Bronchus fibroblast of lung (primary cell): ENCODE measurements at places on chromosomes 12 and 14. TPM values are rescaled to one million over a fixed set of nuclear protein-coding genes. Genes with fewer than 3 reads are reported as not detected.

The HSPB8 gene
- total RNA-seq = 4.5 and 5.6 TPM in 2 replicates

The KITLG gene
- total RNA-seq = 20.2 and 22.4 TPM in 2 replicates

The BDKRB2 gene
- 9.2 and 9.5 TPM in 2 replicates for total RNA-seq

The SPRING1 gene
- 22.2 and 23.9 TPM in 2 replicates for total RNA-seq

The IL22 gene
- total RNA-seq = not detected in 2 replicates

The ENDOU gene
- not detected in 2 replicates for total RNA-seq

The SIX4 gene
- 21.0 and 23.5 TPM in 2 replicates for total RNA-seq

The DIO3 gene
- not detected in 2 replicates for total RNA-seq

The SLC25A47 gene
- not detected in 2 replicates for total RNA-seq

The ETFRF1 gene
- 15.5 and 18.5 TPM in 2 replicates for total RNA-seq

The SERPINA12 gene
- total RNA-seq = not detected in 2 replicates

The TAS2R30 gene
- under 0.01 TPM in 1 of 2 replicates, not detected in the other for total RNA-seq

The RFLNA gene
- total RNA-seq = 0.34 and 0.59 TPM in 2 replicates

The KRT5 gene
- 0.17 TPM in 1 of 2 replicates, not detected in the other for total RNA-seq

The LRTM2 gene
- not detected in 2 replicates for total RNA-seq

The OVCH1 gene
- not detected in 2 replicates for total RNA-seq

The MYRFL gene
- total RNA-seq = not detected in 2 replicates

The ACRBP gene
- total RNA-seq = 0.89 and 1.0 TPM in 2 replicates

The SLCO1B1 gene
- total RNA-seq = not detected in 2 replicates

The DTX3 gene
- total RNA-seq = 21.0 and 22.1 TPM in 2 replicates

The SSTR1 gene
- 0.84 and 1.0 TPM in 2 replicates for total RNA-seq

The ANKRD33 gene
- under 0.01 TPM in 1 of 2 replicates, not detected in the other for total RNA-seq

The KRT1 gene
- total RNA-seq = not detected in 2 replicates

The ADCY4 gene
- 0.15 and 0.17 TPM in 2 replicates for total RNA-seq

The ACOT6 gene
- not detected in 2 replicates for total RNA-seq

The OAS2 gene
- not detected in 2 replicates for total RNA-seq

The TEAD4 gene
- total RNA-seq = 30.4 and 35.1 TPM in 2 replicates

The TMEM179 gene
- 0.30 TPM in 1 of 2 replicates, not detected in the other for total RNA-seq

The MMP17 gene
- 10.3 and 12.1 TPM in 2 replicates for total RNA-seq

The TNFAIP2 gene
- total RNA-seq = 32.4 and 36.6 TPM in 2 replicates

The TRHDE gene
- 12.5 and 12.8 TPM in 2 replicates for total RNA-seq

The NOVA1 gene
- 1.0 and 1.7 TPM in 2 replicates for total RNA-seq

The APOF gene
- not detected in 2 replicates for total RNA-seq

The AKAP5 gene
- total RNA-seq = 0.15 and 0.17 TPM in 2 replicates

The RNU4-1 gene
- under 0.01 TPM in 2 replicates for total RNA-seq

The DPPA3 gene
- not detected in 2 replicates for total RNA-seq

The EPYC gene
- 0.67 TPM in 1 of 2 replicates, not detected in the other for total RNA-seq

The SLC17A8 gene
- not detected in 2 replicates for total RNA-seq

The FAM186B gene
- total RNA-seq = under 0.01 and 0.34 TPM in 2 replicates

The KRT6C gene
- not detected in 2 replicates for total RNA-seq

The ABHD12B gene
- total RNA-seq = under 0.01 TPM in 1 of 2 replicates, not detected in the other

The KIF26A gene
- total RNA-seq = 0.17 and 0.30 TPM in 2 replicates

The ZFYVE21 gene
- total RNA-seq = 45.6 and 52.3 TPM in 2 replicates

The VDR gene
- 2.2 and 3.5 TPM in 2 replicates for total RNA-seq

The PRICKLE1 gene
- total RNA-seq = 2.9 and 4.9 TPM in 2 replicates

The YARS2 gene
- 28.4 and 30.6 TPM in 2 replicates for total RNA-seq

The GLS2 gene
- total RNA-seq = under 0.01 TPM in 2 replicates

The TC2N gene
- under 0.01 TPM in 1 of 2 replicates, not detected in the other for total RNA-seq

The TSPAN31 gene
- 47.7 and 49.4 TPM in 2 replicates for total RNA-seq

The PITPNM2 gene
- total RNA-seq = 5.0 and 5.1 TPM in 2 replicates

The AQP2 gene
- not detected in 2 replicates for total RNA-seq

The C12orf60 gene
- 1.3 and 1.8 TPM in 2 replicates for total RNA-seq

The TESPA1 gene
- total RNA-seq = not detected in 2 replicates

The HOXC13 gene
- under 0.01 TPM in 1 of 2 replicates, not detected in the other for total RNA-seq

The CLEC4A gene
- not detected in 2 replicates for total RNA-seq

The DTX1 gene
- 0.30 TPM in 1 of 2 replicates, not detected in the other for total RNA-seq
